Activated naive CD8-positive, alpha-beta T cell treated with anti-CD3 and anti-CD28 coated beads, Interleukin-2, amount 50 U/mL, for 16 hours (primary cell): ENCODE measurements at places on chromosomes 7 and 10.

DNA sequence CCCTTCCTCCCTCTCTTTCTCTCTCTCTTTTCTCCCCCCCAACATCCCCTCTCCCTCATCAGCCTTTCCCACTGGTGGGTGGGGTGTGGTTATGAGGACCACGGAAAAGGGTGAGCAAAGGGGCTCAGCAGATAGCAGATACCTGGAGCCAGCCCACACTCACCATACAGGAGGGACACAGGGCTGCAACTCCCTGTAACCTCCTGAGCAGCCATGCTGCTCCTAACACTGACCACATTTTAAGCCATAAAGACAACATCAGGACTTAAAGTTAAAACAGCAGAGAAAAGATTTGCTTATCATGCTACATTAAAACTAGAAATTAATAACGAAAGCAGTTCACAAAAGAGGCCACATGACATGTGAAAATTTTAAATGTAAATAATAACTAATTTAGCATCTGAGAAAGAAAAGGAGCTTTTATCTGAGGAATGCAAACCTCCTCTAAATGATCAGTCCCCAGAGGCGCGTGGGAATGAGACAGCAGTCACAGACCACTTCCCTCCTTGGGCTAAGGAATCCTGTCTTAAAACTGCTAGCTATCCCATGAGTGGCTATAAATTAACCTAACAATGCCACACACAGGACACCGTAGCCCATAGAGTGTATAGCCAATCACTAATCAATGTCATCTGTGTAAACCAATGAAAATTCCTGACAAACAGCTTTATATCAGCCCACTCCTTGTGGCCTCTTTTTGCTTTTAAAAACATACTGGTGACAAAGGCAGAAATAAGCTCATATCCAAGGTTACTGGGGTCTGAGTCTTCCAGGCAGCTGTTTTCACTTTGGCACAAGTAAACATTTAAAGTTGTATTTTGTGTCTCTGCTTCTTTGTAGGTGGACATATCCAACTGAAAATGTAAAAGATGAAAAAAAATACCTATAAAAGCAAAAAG lies 33.3 kb downstream of the PKD1L1 start:
- no peak for DNase-seq

GRCh38 chr10:48439581-48440041 lies 133.1 kb downstream of the MAPK8 start:
- DNase-seq, result no peak

GRCh38 chr10:98492763-98493162 lies 46.0 kb upstream of the HPS1 start:
- no peak for DNase-seq

DNA sequence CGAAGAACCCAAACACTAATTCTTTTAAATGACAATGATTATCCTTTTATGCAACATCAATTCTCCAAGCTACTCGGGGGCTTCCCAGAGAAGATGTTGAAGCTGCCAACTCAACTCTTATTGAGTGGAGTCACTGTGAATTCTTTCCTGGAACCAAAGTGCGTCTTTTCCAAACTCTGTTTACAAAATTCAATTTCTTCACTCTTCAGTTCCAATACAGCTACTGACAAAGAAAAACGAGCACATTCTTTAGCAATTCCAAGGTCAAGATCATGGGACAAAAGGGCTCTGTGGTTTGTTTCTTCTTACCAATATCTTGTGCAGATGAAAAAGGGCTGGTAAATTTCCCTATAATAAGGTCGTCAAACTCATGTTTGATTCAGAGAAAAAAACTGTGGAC lies 74.2 kb downstream of the FAS start:
- no peak for DNase-seq

- no peak for DNase-seq
Measured at GRCh38 chr7:20776942-20777341, 9.7 kb downstream of the SP8 start.

- no peak for DNase-seq
Measured at GRCh38 chr7:39504963-39505362, 61.2 kb upstream of the YAE1 start.

DNA sequence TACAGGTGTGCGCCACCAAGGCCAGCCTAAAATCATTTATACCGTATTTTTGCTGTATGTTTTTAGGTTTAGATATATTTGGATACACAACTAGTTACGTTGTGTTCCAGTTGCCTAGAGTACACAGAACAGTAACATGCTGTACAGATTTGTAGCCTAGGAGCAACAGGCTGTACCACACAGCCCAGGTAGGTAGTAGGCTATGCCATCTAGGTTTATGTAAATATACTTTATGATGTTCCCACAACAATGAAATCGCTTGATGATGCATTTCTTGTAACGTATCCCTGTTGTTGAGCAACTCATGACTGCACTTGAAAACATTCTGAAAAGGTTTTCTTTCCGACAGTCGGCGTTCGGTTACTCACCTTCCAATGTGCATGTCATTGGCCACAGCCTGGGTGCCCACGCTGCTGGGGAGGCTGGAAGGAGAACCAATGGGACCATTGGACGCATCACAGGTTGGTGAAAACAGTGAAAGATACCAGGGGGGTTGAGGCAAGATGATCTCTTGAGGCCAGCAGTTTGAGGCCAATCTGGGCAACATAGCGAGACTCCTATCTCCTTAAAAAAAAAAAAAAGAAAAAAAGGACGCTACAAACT lies 7.7 kb downstream of the PNLIP start:
- DNase-seq, result no peak

DNA sequence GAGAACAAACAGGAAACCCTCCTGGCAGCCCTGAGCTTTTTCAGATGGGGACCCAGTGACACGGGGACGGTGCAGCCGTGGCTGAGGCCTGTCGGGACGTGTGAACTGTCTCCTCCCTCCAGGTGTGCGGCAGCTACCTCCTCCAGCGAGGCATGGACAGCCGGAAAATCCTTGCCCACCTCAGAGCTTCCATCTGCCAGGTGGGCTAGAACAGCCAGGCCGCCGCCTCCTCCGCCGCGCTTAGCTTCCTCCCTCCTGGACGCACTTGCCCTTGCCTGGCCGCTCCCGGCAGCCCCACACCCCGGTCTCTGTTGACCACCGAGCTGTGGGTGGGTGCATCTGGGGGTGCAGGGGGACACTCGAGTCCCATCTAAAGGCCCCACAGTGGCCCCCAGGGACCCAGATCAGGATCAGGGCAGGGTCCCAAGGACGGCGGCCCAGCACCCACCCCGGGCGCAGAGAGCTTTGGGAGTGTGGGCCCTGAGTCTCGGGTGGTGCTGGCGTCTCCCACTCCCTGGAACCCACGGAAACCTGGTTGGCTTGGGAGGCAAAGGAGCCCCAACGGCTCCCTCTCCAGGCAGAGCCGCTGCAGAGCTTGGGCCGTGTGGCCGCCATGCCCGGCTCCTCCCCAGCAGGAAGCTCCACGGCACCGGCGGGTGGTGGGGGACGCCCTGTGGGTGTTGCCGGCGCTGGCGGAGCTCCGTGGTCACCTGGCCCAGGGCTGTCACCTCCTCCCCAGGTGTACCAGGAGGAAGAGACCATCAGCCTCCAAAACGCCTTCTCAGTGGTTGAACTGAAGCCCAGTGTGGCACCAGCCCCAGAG lies 32.9 kb upstream of the UTF1 start:
- DNase-seq, result no peak

DNA sequence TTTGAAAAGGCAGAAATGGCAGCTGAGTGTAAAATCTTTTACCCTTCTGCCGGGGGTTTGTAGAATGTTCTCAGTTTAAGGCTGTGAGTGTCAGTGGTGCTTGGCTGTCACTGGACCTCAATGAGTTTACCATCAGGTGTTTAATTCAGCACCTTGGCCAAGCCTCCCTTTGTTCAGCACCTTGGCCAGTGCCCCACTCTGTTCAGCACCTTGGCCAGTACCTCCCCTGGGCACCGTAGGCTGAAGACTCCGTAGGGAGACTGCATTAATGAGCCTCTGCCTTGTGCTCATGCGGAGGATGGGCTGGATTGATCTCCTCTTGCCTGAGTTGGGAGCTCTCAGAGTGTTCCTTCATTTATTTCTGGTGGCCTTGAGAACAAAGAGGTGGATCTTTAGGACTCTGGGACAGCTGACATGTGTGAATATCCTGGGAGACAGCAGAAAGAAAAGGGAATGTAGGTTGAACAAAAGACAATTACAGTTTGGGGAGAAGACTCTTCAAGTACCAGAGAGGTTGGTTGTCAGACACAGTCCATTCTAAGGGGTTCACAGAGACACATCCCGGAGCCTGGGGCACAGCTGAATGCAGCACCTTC lies 1.6 kb downstream of the FAM24A start:
- no peak for DNase-seq

DNA sequence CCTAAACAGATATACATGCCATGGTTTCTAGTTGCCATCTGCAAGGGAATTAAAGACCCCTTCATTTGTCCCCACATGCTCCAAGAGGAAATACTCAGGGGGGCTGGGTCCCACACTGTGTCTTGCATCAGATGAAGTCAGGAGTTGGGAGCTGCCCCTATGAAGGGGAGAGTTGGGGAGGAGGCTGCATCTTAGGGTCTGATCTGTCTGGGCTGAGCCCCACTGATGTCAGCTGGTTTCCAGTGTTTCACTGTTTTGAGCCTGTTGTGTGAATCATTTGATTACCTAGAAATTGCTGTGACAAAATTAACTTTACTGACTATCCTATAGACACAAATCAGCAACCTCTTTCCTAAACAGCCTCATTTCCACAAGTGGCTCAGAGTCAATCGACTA lies 4.9 kb upstream of the ADCY1 start:
- DNase-seq, result no peak
